ENCODE measurements at places on chromosomes 4 and X.

DNA sequence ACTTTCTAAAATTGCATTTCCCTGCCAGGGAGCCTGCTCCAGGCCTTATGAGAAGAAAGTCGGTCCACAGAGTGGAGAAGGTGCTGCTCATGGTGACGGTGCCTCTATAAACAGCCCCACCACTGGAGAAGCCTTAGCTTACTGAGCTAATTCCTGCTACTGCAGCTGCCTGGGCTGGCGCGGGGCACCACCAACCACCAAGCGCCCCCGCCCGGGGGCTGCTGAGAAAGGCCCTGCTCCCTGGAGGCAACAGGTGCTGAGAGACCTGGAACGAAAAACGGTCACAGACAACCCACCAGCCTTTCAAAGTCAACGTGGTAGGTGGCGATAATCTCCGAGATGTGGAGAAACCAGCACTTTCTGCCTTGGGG, 2.9 kb downstream of the HCFC1 start:
- no peak for DNase-seq

DNA sequence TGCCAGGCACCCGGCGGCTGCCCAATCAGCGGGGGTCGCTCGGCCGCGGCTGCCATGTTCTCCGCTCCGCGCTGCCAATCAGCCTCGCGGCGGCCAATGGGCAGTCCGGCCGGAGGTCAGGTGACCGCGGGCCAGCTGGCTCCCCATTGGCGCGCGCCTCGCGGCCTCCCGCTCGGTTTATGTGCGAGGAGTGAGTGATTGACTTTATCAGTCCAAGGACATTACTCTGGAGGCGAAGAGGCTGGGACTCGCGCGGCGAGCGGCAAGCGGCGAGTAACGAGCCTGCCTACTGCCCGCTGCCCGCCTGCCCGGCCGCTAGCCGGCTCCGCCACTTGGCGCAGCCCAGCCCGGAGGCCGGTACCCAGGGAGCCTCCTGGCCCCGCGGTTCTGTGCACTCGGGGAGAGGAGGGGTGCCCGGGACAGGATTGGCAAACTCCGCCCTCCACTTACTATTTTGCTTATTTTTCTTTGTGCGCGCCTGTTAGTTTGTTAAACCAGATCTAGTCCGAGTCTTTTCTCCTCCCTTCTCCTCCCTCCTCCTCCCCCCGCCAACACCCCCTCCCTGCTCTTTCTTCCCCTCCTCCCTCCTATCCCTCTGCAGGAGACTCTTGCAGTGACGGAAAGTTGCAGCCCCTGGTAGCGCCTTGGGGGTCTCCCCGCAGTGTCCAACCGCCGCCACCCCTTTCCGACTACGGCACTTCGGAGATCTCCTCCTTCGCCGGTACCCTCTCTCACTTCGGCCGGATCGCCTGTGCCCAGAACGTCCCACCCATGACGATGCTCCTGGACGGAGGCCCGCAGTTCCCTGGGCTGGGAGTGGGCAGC, at the start of gene ZIC3:
TSS of gene ZIC3 (plus strand) at position 207 of the 825 bp plus-strand sequence. CDS start at position 772, 565 bp downstream.
- DNase-seq, result peak; percentile 76

- no peak for DNase-seq
These were observed 67.2 kb upstream of the NDP start for GRCh38 chrX:44040406-44040805.

DNA sequence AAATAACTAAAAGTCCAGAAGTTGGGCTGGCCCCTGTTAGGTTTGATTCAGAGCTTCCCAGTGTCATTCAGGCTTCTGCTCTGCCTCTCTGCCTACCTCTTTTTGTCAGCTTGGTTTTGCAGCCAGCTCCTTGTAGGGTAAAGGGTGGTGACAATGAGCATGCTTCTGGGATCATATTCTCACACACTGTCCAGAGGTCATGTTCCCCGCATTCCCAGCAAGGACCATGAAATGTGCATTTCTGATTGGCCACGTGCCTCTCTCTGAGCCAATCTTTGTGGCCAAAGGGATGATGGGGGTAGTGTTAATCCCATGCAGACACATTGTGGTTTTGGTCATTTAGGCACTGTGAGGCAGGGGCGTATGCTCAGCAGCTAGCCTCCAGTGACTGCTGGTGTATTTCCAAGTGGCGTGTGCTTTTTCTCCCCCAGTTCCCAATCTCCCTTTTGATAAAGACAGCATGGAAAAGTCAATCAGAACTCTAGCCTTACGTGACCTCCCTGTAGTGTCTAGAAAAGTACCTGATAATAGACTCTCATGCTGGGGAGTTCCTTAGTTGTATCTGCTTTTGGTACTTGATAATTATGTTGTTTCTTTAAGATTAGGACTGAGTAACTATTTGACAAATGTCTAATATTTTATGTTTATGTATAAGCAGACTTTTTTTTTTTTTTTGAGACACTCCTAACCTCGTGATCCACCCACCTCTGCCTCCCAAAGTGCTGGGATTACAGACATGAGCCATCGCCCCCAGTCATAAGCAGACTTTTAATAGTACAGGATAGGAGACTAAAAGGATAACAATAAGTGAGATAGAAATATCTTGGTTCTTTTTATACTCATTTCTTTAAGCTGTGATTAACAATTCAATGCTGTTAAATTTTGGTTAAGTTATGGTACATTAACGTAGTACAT, 57.8 kb downstream of the KIAA0232 start:
- DNase-seq, result no peak

DNA sequence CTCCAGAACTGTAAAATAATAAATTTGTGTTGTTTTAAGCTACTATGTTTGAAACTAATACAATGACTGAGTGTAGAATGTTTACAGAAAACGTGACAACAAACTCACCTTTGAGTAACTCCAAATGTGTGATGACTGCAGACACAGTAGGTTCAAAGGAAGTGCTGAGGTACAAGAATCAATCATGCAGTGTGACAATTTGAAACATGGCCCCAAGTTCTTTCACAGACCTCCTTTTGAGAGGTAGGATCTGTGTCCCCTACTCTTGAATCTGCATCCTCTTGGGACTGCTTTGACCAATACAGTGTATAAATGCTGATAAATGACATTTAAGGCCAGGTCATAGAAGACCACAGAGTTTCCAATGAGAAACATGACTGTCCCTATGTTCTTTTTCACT, 667.7 kb upstream of the DIPK2B start:
- no peak for DNase-seq

DNA sequence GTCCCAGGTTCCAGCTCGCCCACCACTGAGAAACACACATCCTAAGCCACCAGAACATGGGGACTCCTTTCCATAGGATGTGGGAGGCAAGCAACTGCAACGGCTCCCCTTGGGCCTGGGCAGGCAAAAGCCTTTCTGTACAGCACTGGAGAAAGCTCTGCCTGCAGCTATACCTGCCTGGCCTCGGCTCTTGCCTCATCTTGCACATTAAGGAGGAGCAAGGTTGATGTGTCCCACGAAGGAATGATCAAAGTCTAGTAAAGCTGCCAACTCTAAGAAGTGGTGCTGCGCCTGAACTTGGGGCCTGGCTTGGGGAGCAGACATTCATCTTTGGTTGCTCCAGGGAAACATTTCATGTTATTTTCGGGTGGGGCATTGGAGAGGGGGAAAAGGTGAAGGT, 19.6 kb downstream of the CCNG2 start:
- no peak for DNase-seq

- peak; percentile 41 for DNase-seq
These were observed 71.0 kb downstream of the AFF1 start for GRCh38 chr4:87005690-87006425.

GRCh38 chr4:54038056-54038455, 26.3 kb downstream of the CHIC2 start:
- DNase-seq, result no peak

GRCh38 chr4:28776004-28776403, 1915.4 kb downstream of the STIM2 start:
- no peak for DNase-seq

GRCh38 chr4:1721666-1722550, 587 bp downstream of the TACC3 start:
- no peak for DNase-seq

- no peak for DNase-seq
These were observed 55.6 kb downstream of the SORCS2 start for GRCh38 chr4:7247946-7248345.

DNA sequence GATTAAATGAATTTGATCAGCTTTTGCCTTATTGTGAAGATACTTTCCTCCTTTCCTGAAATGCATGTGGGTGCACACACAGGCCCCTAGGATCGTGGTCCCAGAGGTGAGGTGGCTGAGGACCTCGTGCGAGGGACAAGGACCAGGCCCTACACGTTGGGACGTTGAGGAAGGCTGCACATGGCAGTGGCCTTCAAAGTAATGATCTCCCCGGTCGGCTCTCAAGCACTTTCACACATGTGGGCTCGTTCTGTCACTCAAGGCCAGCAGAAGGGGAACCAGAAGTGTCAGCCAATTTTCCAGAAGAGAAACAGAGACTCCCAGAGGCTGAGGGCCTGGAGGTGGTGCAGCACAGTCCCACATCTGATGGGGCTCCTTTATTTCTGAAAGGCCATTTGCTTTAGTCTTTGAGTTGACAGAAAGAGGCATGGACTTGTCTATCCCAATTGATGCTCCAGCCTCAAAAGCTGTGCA, 196.8 kb downstream of the AFAP1 start:
- DNase-seq, result no peak

DNA sequence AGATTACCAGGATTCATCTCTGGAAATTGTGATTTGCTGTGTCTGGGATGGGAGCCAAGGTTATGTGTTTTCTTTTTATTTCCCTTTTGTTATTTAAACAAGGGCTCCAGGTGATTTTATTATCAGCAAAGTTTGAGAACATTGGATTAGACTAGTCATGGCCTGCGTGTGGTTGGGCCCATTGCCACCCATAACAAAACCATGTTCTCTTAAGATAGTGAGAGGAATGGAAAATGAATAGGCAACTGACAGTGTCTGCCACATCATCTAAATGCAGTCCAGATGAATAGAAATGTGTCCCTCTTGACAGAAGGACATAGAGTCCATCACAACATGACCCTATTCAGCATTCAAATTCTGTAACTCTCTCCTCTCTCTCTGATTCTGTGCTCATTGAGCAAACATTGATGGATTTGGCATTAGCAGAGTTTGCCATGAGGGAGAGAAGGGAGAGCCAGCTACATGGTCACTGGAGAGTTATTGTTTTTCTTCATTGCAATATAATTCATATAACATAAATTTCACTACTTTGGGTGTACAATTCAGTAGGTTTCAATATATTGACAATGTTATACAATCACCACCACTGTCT, 11.7 kb downstream of the XK start:
- DNase-seq, result no peak

- no peak for DNase-seq
These were observed 229.1 kb downstream of the DCTD start for GRCh38 chr4:182688081-182688480.

GRCh38 chr4:104811727-104812126, 317.0 kb upstream of the CXXC4 start:
- no peak for DNase-seq

DNA sequence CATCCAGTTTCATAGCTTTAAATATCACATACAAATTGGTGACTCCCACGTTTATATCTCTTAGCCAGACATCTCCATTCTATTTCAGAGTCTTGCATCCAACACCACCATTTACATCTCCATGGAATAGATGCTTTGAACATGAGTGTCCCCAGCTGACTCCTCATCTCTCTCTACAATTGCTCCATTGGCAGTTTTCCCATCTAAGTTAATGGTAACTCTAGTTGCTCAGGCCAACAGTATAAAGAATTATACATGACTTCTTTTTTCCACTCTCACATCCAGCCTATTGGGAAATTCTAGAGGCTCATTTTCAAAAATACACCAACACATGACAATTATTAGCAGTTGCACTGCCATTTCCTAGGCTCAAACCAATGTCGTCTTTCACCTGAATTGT, 388.2 kb downstream of the STIM2 start:
- no peak for DNase-seq
